ENCODE measurements at places on chromosomes 5 and 9. TPM values are rescaled to one million over a fixed set of nuclear protein-coding genes. Genes with fewer than 3 reads are reported as not detected.

PROB1 gene
- 23.5 TPM for total RNA-seq

PRR16 gene
- 4.7 TPM for total RNA-seq

RIC1 gene
- 26.6 TPM for total RNA-seq

DNM1 gene
- 20.4 TPM for total RNA-seq

FOXI1 gene
- total RNA-seq: not detected

LRRC70 gene
- 5.7 TPM for total RNA-seq

TMCO6 gene
- 2.6 TPM for total RNA-seq

MAMDC2 gene
- total RNA-seq: 11.0 TPM

CATSPER3 gene
- 0.52 TPM for total RNA-seq

INSYN2B gene
- not detected for total RNA-seq

FBP1 gene
- total RNA-seq: not detected

PCDHGA5 gene
- total RNA-seq: 2.1 TPM

ZNF883 gene
- 3.1 TPM for total RNA-seq

PCDHB12 gene
- total RNA-seq: 1.6 TPM

SLC26A2 gene
- total RNA-seq: 14.6 TPM

PPP2R2B gene
- total RNA-seq: 4.7 TPM

LCN2 gene
- 2.1 TPM for total RNA-seq

SMIM23 gene
- total RNA-seq: not detected

Measured in skeletal muscle tissue (tissue), 5 donors.